ENCODE measurements at places on chromosomes 12 and 14.

GRCh38 chr14:102827716-102828115, 50.5 kb downstream of the TRAF3 start:
- DNase-seq, result no peak

- DNase-seq, result no peak
Observed at GRCh38 chr14:81529391-81529790, 4.3 kb downstream of the SEL1L start.

GRCh38 chr14:58151133-58152013, 640 bp downstream of the ARMH4 start:
- DNase-seq, result no peak

GRCh38 chr12:38417101-38417500, 100.5 kb downstream of the ALG10B start:
- no peak for DNase-seq

- DNase-seq, result no peak
Observed at GRCh38 chr12:58030566-58031279, 89.4 kb downstream of the ATP23 start.

DNA sequence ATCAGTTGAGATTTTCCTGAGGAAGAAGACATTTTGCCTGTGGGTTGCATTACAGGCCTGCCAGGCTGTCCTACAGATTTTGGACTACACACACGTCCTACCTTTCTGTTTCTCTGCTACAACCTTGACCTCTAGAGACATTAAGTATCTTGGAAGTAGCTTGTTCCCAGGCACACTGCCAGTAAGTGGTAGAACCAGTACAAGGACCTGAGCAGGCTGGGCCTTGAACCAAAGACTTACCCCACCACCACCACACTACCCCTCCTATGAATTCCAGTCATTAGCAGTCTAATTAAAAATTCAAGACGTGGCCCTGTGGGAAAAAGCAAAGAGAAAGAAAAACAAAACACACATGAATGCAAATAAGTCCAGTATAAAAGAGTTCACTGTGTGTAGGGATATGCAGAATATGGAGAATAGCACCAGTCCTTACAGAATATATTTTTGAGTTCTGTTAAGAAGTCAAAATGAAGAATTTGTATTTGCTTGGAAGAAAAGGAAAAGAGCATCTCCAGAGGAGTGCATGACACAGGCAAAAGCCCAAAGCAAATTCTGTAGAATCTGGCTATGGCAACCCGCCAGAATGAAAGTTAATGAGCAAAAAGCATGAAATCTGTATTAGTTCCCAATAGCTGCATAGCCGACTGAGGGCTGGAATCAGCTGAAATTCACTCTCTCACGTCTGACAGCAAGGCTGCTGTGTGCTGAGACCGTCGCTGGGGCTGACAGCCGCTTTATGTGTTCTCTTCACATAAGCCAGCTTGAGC, 74.3 kb upstream of the ST8SIA1 start:
- DNase-seq, result no peak
